Kasumi-1 (cell line): ENCODE measurements at places on chromosomes 5 and 9.

- no peak for DNase-seq
Measured at GRCh38 chr9:113919382-113919781, 43.3 kb downstream of the ZNF618 start.

- DNase-seq, result no peak
Measured at GRCh38 chr9:28365728-28366127, 792.4 kb upstream of the C9orf72 start.

DNA sequence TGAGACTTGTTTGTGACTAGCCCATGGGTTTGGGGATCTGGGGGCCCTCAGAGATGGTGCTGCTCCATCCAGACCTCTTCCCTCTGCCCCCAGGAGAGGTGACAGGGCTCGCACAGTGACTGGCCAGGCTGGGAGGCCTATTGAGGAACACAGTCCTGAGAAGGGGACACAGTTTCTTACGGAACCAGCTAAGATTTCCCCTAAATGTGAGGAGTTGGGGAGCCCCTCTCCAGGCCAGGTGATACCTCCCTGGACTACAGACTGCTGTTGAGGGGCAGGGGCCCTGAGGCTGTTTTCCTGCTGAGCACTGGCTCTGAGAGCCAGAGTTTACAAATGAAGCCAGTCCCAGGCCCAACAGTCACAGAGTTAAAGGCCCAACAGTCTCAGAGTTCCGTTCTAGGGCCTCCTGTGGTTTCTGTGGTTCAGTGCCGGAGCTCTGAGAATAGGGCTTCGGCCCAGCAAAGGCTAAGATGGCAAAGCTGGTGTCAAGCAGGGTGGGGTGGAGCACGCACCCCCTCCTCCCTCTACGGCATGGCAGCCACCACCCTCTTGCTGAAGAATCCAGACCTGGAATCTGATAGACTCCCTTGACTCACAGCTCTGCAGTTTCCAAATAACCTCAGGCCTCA lies 1.1 kb upstream of the SEMA4D start:
- peak; percentile 79 for DNase-seq

DNA sequence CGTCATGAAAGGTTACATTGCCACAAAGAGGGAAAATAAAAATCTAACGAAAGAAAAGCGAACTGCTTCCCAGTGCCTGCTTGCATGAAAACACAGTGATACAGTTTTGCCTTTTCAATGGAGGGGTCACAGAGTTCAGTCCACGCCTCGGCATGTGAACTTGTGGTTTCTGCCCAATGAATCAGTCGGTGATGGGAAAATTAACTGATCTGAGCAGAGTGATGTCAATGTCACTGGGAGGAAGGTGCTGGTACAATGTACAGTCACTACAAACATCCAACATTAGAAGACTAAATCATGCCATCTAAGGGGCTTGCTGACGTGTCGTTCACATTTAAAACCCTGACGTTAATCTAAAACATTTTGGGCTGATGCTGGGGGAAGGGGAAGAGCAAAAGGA lies 151.8 kb upstream of the MSX2 start:
- no peak for DNase-seq

DNA sequence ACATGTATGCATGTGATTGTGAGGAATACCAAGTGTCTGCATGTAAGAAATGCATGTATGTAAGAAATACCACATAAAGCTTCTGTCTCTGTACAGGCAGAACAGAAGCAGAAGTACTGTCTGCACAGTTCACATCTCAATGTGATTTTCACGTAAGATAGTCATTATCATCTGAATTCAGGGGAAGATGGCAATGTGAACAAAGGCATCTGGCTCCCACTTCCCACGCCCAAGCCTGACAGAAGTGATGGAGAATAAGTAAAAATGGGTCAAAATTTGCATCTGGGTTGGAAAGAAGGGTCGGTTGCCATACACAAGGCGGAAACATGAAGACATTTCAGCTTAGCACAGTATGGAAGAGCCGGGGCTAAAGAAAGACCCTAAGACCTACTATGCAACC lies 71.7 kb downstream of the SUSD1 start:
- DNase-seq, result no peak

- DNase-seq, result no peak
Measured at GRCh38 chr5:91224456-91224855, 158.7 kb downstream of the ARRDC3 start.

DNA sequence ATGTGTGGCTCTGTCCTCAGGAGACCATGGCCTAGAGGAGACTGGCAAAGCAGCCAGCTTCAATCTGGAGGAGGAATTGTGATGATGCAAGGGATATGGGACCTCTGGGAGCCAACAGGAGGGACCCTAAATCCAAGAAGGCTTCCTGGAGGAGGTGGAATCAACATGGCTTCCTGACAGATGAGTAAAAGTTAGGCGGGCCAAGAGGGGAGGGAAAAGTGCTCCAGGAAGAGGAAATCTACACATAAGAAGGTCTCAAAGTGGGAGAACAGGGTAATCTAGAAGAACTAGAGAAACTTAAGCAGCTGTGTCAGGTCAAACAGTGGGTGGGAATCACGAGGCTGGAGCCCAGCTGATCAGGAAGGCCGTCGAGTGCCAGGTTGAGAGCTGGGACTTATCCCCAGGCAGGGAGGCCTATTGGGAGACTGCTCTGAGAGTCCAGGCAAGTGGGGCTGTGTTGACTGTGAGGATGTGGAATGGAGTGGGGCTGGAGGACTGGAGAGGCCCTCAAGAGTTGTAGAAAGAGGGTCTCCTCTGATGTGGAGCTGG lies 119.1 kb downstream of the C9orf50 start:
- no peak for DNase-seq

DNA sequence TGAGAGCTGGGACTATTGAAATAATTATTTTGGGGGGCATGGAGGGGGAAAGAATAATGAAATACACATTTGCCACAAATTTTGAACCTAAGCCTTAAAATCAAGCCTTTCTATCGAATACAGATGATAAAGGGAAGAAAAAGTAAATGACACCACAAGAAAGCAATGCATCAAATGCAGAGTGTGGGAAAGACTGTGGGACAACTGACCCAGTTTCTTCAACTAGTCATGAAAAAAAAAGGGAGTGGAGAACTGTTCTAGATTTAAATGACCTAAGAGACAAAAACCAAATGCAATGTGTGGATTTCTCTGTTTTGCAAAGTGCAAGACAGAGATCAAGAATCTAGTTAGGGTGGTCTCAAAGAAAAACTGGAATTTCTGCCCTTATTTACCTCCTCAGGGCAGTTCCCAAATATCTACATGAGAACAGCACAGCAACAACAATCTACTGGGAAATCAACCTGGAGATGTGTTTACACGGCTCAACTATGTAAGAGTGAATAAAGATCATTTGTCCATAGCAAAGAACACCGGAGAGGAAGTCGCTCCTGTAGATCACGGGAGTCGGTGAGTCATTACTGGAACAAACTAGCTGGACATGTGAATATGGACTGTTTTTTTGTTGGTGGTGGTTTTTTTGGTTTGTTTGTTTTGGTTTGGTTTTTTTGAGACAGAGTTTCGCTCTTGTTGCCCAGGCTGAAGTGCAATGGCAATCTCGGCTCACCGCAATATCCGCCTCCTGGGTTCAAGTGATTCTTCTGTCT lies 145.9 kb downstream of the DROSHA start:
- DNase-seq, result no peak

DNA sequence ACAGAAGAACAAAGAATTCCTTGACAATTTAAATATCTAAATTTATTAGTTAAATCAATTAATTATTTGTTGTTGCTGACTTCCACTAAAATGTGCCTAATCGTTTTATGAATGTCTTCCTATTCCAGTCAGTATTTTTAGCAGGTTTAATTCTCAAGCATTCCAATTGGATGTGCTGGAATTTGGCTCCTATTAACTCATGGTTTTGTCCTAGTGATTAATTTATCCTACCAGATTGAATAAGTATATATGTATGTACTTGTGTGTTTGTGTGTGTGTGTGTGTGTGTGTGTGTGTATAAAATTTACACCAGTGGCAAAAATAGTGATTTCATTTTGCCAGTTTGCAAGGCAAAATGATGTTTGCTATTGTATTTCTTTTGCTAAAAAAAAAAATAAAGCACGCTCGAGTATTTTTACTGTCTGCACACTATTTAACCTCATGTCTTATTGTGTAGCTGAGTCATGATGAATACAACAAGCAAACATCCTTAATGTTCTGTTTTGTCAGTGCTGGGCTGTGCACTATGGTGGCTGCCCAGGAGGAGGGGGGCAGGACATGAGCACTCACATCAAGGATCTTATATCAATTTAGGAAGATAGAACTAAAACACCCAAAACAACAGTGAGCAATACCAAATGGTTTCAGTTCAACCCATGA lies 375.5 kb downstream of the PDE4D start:
- no peak for DNase-seq

GRCh38 chr5:15249152-15249551 lies 250.8 kb upstream of the FBXL7 start:
- peak; percentile 71 for DNase-seq

- peak; percentile 14 for DNase-seq
Measured at GRCh38 chr9:79574136-79574535, 2.4 kb downstream of the TLE4 start.

DNA sequence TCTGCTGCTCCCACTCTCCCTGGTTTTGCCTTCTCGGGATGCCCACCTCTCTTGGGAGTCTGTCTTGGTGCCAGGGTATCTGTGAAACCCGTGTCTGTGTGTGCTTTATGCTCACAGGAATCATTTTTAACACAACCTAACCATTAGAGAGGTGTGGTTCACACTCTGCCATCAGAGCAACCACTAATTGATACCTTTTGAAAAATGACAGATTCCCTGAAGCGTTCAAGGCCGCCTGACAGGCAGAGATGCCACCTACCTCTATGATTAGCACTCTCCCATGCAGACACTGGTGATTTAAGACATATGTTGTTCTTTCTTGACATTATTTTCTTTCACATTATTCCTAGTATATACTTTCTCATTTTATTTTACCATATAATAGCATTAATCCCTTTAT lies 207.3 kb upstream of the SGCD start:
- no peak for DNase-seq

DNA sequence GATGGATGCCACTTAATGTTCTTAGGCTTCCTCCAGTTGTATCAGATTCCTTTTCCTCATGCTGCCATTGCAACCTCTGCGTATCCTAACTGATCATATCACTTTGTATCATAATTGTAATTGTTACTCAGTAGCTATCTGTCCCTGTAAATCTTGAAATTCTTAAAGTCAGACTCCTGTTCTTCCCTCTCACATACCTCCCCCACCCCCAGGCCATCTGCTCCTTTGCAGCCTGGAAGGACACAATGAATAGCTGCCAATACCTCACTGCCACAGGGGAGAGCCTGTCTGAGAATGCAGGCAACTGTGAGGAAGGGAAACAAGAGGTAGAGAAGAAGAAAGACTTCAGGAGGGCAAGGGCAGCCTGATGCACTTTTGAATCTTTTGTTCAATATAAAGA lies 228.5 kb downstream of the ENC1 start:
- no peak for DNase-seq

- DNase-seq, result no peak
Measured at GRCh38 chr9:127777368-127777980, 992 bp downstream of the SH2D3C start.

DNA sequence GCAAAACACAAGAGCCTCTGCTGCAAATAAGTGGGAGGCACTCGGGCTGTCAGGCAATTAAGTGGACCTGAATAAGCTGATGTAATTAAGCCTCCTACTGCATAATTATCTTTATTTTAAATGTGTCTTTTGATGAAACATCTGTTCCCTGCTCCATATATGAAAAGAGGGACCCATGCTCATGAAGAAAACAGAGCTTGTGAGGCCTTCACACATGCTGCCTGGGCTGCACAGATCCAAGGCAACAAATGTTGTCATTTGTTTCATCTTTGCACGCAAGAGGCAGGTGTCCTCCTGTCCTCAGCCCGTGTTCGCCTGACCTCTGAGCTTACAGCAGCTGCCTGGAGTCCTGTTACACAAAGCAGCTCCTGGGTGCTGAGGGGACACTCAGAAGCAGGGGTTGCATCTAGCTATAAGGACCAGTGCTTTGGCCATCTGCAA lies 381.1 kb downstream of the ZNF608 start:
- DNase-seq, result no peak

GRCh38 chr5:17796757-17797396 lies 162.6 kb downstream of the TAF11L14 start:
- DNase-seq, result no peak

DNA sequence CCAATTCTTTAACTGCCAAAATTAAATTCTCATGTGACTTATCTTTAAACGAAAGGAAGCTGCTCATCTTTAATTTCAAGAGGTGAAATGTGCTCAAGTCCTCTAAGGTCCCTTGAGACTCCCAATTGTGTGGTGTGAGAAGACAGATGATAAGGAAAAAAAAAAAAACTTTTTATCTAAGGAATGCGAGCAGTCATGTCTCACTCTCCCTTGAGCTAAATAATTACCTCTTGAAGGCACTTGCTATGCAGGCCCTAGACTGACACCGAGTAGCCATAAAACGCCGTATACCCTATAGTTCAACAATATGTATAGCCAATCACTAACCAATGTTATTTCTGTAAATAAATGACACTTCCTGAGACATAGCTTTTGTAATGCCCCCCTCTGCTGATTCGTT lies 1.5 kb upstream of the DTWD2 start:
- no peak for DNase-seq

- peak; percentile 65 for DNase-seq
Measured at GRCh38 chr5:178551059-178551458, 39.1 kb downstream of the COL23A1 start.

DNA sequence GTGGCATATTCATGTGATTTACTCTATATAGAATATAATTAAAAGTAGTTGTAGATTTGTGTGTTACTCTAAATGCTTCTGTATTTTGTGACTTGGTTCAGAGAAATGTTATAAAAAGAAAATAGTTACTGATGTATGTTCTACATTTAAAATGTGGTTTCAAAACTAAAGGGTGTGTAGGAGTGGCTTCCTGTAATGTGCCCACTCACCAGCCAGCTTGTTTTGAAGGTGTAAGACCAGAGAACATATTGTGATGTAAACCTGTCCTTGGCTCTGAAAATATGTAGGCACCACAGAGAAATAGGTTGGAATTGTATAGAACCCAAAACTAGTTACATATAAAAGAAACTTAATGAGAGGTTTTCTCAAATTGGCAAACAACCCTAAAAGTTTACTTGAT lies 51.2 kb upstream of the ARRDC3 start:
- peak; percentile 25 for DNase-seq
